Left ventricle myocardium superior (tissue), 1 donor: ENCODE measurements at places on chromosomes 5 and 9. TPM values are rescaled to one million over a fixed set of nuclear protein-coding genes. Genes with fewer than 3 reads are reported as not detected.

Gene SMIM33
- total RNA-seq: not detected

Gene C9
- not detected for total RNA-seq

Gene FBXL7
- 21.6 TPM for total RNA-seq

Gene PPP3R2
- not detected for total RNA-seq

Gene KIF27
- total RNA-seq: 4.5 TPM

Gene C9orf85
- total RNA-seq: 7.3 TPM

Gene FANCC
- 5.9 TPM for total RNA-seq

Gene PRSS3
- not detected for total RNA-seq

Gene COL23A1
- 20.4 TPM for total RNA-seq

Gene KIF20A
- 0.59 TPM for total RNA-seq

Gene DDX4
- not detected for total RNA-seq

Gene ACOT12
- not detected for total RNA-seq

Gene PIP5K1B
- 85.3 TPM for total RNA-seq

Gene FSD1L
- 4.8 TPM for total RNA-seq

Gene MEF2C
- total RNA-seq: 51.4 TPM

Gene LIX1
- total RNA-seq: not detected

Gene TLR4
- total RNA-seq: 14.4 TPM

Gene GADD45G
- 54.0 TPM for total RNA-seq

Gene DRD1
- total RNA-seq: not detected

Gene SEMA6A
- total RNA-seq: 6.4 TPM

Gene IFNA21
- not detected for total RNA-seq

Gene GDA
- 2.0 TPM for total RNA-seq

Gene CDX1
- total RNA-seq: not detected

Gene SHISAL2B
- total RNA-seq: not detected

Gene PCDHA12
- total RNA-seq: not detected

Gene MCIDAS
- total RNA-seq: not detected

Gene CPEB4
- total RNA-seq: 125 TPM
